ENCODE measurements at places on chromosomes 13 and 19.

DNA sequence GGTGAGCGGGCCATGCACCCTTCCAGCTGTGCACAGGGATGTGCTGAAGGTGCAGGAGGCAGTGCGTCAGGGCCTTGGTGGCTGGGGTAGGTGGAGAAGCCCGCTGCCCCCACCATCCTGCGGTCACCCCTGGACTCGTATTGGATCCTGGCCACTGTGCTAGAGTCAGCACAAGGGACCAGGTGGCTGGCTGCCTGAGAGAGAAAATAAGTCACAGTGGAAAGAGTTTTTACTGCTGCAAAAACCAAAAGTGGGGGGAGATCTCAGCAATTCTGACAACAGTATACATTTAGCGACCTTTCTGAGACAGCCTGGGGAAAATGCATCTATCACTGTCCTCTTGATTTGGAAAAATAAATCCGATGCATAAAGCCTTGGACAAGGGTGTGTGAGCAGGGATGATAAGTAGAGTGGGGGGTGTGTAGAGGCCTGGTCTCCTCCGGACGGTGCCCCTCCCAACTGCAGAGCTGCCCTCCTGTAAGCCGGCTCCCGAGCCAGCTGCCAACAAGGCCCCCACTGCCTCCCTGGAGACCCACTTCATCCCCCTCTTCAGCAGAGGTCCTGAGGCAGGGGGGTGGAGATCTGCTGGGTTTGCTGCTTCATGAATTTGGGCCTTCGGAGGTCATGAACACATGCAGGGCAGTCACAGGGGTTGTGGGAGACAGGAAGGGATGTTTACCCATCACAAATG lies 84.2 kb downstream of the SLC7A1 start:
- no peak for DNase-seq

GRCh38 chr13:42039457-42039945 lies 8.9 kb upstream of the DGKH start:
- no peak for DNase-seq

- no peak for DNase-seq
These were observed 514.5 kb downstream of the IRS2 start for GRCh38 chr13:109271555-109272541.

DNA sequence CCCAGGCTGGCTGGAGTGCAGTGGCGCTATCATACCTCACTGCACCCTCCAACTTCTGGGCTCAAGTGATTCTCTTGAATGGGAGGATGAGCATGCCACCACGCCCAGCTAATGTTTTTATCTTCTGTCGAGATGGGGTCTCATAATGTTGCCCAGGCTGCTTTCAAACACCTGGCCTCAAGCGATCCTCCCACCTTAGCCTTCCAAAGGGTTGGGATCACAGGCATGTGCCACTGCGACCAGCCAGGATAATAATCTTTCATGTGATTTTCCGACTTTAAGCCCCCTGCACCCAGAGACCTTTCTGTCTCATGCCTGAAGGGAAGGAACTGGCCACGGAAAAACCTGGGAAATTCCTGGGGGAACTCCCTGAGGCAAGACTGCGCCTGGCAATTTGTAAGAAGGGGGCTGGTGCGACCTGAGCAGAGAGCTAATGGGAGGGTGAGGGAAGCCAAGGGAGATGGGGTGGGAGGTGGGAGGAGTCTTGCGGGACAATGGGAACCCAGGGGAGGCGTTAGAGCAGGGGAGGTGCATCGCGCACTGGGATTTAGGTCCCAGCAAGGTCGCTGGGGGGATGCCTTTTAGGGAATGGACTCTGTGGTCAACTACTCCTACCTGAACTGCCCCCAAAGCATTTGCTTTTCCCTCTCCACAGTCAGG lies 1.2 kb upstream of the CCDC124 start:
- DNase-seq: no peak

DNA sequence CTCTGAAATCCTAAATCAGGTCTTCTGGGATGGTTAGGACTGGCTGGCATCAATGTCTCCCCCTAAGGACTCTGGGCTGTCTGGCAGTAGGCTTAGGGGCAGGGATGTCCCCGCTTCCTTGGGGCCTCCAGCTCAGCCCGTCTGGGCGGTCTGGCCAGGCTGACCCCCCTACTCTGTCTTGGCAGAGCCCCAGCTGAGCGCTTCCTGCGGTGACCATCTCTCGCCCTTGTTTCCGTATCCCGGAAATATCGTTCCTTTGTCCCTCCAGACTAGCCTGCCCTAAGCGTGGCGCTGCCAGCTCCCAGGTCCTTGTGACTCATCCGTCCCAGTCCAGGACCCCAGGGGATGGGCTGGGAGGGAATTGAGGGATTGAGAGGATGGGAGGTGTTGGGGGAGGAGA lies 11.3 kb downstream of the GTPBP3 start:
- DNase-seq: peak; percentile 79

DNA sequence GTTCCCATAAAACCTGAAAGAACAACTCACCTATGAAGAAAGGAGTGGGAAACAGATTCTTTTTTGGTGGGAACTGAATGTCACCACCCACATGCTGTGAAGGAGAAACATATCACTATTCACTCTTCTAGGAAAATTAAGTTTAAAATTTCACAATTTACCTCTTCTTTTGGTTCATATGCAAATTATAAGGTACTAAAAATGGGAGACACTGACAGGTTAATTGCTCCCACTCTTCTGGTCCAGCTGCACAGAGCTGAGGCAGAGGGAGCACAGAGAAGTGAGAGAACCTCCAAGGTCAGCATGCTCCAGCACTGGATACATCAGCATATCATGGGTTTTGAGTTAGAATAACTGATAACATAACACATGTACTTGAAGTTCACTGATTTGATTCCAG lies 186.9 kb downstream of the FGF14 start:
- DNase-seq: no peak

DNA sequence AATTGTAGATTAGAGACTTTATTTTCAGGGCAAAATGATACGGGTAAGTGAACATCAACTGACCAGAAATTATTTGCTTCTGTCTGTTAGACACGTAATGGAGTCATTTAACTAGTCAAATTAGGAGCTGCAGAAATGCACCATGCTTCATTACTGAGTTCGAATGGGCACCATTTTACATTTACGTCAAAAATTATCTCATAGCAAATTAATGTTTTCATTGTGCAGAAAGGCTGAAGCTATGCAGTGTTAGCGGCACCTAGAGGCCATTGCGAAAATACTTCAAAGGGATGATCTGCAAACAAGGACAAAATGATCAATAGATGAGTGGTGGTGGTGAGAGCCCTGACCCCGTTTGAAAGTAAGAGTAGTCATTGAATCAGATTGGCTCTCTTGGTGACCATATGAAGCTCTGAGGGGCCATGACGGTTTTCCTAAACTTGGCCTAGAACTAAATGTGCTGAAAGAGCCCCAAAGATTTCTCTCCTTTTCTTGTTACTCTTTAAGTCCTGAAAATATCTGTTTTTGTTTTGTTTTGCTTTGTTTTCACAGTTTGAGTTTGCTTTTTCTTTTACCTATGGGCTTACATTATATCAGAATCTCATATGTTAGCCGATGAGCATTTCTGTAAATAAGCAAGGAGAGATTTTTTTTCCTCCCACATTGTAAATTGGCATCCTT lies 277.9 kb downstream of the ZNF536 start:
- DNase-seq: peak; percentile 61

GRCh38 chr19:52473655-52474350 lies 20.4 kb downstream of the ZNF578 start:
- DNase-seq: no peak

GRCh38 chr13:36848199-36848982 lies 29.4 kb downstream of the RFXAP start:
- peak; percentile 11 for DNase-seq

GRCh38 chr13:52345048-52345447 lies 60.9 kb downstream of the THSD1 start:
- peak; percentile 65 for DNase-seq
